ENCODE measurements at places on chromosomes 4 and X. TPM values are rescaled to one million over a fixed set of nuclear protein-coding genes. Genes with fewer than 3 reads are reported as not detected.

KLB gene
- total RNA-seq: not detected

APLN gene
- 1.1 TPM for total RNA-seq

PFKFB1 gene
- total RNA-seq: not detected

PRICKLE3 gene
- total RNA-seq: 46.7 TPM

NOA1 gene
- 18.3 TPM for total RNA-seq

- no peak overlapping the region for H3K4me3 ChIP-seq
- H3K27me3 ChIP-seq: no peaks in the 10 kb centered on the region
These were observed 1897.8 kb upstream of the PCDH10 start for GRCh38 chr4:131251321-131251720.

DNA sequence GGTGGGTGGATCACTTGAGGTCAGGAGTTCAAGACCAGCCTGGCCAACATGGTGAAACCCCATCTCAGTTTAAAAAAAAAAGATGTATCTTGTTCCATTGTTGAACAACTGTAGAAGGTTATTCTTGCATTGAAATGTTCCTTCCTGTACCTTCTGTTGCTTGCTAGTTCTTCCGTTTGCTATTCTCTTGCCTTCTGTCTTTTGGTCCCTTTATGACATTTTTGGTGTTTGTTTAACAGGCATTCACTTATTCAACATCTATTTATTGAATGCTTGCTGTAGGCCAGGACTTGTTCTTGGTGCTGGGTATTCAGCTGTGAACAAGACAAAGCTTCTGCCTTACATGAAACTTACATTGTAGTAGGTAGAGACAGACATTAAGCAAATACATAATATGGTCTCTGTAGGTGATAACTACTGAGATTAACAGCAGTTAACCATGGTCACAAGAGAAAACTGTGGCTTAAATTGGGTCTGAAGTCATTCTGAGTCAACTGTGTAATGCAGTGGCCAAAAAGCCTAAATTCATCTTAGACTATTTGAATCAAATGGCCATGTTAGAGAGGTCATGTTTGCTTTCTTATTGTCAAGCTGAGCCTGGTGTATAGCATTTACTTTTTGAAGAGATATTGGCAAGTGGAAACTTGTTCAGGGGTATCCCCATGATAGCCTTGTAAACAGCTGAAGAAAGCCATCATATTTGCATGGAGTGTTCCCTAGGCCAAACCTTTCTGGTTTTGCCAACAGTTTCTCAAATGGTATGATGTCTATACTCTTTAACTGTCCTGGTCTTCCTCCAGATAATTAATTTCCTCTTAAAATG lies 35.6 kb downstream of the GAB1 start:
- no peaks in the 10 kb centered on the region for H3K27me3 ChIP-seq
- no peaks in the 10 kb centered on the region for H3K36me3 ChIP-seq
- H3K4me1 ChIP-seq: peaks cover 72% of the 10 kb centered on the region
- no peak for DNase-seq
- no peak overlapping the region for H3K4me3 ChIP-seq

DNA sequence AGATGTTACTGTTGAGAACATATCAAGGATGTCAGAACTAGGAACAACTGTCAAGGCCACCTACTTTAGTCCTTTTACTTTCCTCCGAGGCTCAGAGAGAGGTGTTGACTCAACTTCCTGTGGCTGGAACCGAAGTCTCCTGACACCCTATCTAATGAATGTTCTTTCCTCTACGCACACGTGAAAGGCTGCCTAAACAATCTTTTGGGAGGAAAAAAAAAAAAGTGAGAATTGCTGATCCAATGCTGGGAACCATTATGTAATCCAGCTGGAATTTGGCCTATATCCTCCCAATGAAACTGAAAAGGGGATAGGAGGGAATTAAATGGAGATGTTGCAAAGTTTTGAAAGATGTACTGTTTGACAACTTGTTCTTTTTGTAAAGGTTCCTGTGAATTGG lies 8.3 kb upstream of the MAP7D3 start:
- H3K4me1 ChIP-seq: peaks cover 85% of the 10 kb centered on the region
- H3K27me3 ChIP-seq: no peaks in the 10 kb centered on the region
- peak overlapping the region; percentile 93 for H3K27ac ChIP-seq
- H3K4me3 ChIP-seq: no peak overlapping the region

DNA sequence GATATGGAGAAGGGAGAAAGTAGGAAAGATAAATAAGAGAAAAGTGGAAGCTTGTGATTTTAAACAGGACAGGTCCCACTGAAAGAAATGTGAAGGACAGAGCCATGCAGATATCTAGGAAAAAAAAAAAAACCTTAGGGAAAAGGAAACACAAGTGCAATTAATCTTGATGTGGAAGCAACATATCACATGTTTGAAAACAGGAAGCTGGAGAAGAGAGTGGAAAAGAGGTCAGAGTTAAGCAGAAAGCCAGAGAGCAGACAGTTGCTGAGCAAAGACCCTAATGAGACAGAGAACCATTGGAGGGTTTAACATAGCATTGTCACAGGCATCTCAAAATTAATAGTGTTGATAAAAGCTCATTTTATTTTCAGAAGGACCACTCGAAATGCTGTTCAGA lies 89.7 kb downstream of the SPOCK3 start:
- H3K27me3 ChIP-seq: no peaks in the 10 kb centered on the region
- no peaks in the 10 kb centered on the region for H3K4me1 ChIP-seq
- DNase-seq: no peak
- no peak overlapping the region for H3K4me3 ChIP-seq
- no peak overlapping the region for H3K27ac ChIP-seq

DNA sequence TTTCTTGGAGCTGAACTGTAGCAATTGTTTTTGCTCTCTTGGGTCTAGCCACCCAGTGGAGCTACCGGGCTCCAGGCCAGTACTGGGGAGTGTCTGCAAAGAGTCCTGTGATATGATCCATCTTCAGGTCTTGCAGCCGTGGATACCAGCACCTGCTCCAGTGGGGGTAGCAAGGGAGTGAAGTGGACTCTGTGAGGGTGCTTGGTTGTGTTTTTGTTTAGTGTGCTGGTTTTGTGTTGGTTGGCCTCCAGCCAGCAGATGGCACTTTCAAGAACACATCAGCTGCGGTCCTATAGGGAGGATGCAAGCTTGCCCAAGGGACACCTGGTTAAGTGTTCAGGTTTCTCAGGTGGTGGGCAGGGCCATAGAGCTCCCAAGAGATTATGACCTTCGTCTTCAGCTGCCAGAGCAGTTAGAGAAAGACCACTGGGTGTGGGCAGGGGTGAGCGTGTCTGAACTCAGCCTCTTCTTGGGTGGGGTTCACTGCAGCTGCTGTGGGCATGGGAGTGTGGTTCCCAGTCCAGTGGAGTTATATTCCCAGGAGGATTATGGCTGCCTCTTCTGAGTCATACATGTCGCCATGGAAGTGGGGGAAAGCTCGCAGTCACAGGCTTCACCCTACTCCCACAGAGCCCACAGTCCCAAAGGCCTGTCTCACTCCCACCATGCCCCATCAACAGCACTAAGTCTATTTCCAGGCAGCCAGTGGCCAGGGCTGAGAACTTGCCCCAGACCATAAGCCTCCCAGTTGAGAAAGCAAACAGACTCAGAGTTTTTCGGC lies 811.6 kb downstream of the GLUD2 start:
- no peaks in the 10 kb centered on the region for H3K36me3 ChIP-seq
- H3K27ac ChIP-seq: no peak overlapping the region

GRCh38 chr4:171794528-171794927 lies 18.7 kb upstream of the GALNTL6 start:
- no peak for DNase-seq
- H3K36me3 ChIP-seq: no peaks in the 10 kb centered on the region
- no peaks in the 10 kb centered on the region for H3K4me1 ChIP-seq
- no peaks in the 10 kb centered on the region for H3K27me3 ChIP-seq
- no peak overlapping the region for H3K4me3 ChIP-seq

GRCh38 chr4:173506597-173507211 lies 23.3 kb downstream of the HAND2 start:
- no peaks in the 10 kb centered on the region for H3K4me1 ChIP-seq
- no peak overlapping the region for H3K27ac ChIP-seq
- no peaks in the 10 kb centered on the region for H3K27me3 ChIP-seq
- DNase-seq: no peak
- no peaks in the 10 kb centered on the region for H3K36me3 ChIP-seq
- peak overlapping the region; percentile 40 for H3K4me3 ChIP-seq

DNA sequence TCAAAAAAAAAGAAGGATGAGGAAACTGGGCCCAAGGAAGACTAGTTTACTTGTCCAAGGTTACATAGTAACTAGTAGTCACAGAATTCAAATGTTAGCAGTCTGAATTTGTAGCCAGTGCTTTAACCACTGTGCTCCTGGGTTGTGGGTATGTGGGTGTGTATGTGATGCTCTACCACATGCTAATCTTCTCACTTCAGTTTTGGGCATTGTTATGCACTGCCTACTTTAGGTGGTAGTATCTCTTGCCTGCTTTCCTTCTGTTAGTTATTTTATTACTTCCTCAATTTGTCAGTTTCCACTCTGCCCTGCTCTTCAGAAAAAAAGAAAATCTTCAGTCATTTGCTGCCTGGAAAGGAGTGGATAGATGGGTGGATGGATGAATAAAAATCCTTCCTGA lies 219.2 kb downstream of the RPA4 start:
- H3K4me1 ChIP-seq: no peaks in the 10 kb centered on the region
- H3K4me3 ChIP-seq: no peak overlapping the region
- H3K27me3 ChIP-seq: no peaks in the 10 kb centered on the region
- H3K36me3 ChIP-seq: no peaks in the 10 kb centered on the region
